ENCODE measurements at places on chromosomes 5 and 9.

DNA sequence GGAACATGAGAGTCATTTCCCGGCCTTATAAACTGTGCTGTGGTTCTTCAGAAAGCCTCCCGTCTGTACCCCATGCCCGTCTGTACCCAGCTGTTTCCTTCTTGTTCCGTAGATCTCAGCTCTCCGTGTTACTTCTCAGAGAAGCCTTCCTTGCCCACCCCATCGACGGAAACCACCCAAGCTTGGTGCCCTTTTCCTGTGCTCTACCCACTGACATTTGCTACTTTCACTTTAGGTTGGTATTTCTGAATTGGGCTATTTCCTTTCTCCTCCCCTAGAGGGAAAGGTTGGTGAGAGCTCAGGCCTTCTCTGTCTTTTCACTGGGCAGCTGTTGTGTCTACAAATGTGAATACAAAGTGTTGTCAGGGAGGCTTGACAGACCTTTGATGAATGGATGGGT lies 764.5 kb upstream of the ADAMTS16 start:
- DNase-seq = no peak

GRCh38 chr9:13557746-13558145 lies 278.3 kb upstream of the MPDZ start:
- no peak for DNase-seq

DNA sequence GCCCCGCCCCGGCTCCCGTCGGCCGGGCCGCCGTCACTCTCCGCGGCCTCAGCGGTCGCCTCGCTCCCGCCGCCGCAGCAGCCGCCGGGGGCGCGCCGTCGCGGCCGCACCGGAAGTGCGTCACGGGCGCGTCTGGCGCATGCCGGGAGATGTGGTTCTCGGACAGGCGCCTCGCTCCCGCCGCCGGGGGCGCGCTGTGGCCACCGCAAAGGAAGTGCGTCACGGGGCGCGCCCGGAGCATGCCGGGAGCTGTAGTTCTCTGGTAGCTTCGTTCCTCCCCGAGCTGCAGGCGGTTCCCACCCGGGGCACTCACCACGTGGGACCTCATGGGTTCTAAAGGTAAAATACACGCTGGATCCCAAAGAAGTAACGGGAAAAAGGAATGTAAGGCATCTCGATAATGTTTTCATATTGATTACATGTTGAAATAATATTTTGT lies at the start of gene UBAC1:
Gene UBAC1, minus strand, starts transcription at position 97 of the 439 bp plus-strand sequence. CDS start 211 bp downstream, outside the sequence.
- peak; percentile 98 for DNase-seq

DNA sequence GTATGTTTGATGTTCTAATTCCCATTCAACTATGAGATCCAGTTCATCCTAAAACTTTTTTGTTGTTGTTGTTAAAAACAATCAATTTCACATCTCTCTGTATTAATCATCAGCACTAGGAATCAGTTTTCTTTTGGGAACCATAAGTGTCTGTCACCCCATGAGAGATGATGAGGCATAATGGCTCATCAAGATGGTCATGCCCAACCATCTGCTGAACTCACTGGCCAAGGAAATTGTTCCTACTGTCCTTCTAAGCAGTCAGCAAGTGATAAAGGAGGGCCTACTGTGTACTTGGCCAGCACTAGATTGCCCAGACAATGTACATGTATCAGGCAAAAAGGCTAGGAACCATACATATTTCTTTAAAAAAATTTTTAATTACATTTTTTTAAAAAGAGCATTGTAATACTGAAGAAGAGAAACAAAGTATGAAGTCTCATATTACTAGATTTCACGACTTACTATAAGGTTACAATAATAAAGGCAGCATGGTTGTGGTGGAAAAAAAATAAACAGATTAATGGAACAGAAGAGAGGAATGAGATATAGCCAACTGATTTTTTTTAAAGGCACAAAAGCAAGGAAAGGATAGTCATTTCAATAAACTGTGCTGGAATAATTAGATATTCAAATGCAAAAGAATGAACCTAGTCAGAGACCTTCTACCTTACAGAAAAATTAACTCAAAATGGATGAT lies 458.3 kb downstream of the SPOCK1 start:
- DNase-seq = no peak

DNA sequence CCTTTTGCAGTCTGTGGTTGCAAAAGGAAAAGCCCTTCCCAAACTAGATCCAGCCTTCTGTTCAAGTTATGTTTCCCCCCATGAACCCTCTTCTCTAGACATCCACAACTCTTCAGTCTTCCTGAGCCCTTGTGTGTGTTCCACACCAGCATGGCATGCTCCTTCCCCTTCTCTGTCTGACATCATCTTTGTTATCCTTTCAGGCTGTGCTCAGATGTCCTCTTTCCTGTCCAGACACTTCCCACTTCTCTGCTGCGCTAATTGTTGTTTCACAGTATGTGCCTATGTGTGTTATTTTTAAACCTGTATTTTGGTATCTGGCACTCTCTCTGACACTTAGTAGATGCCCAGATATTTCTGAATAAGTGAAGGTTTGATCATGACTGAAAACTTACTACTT lies 38.2 kb downstream of the FOCAD start:
- DNase-seq = no peak

- DNase-seq = no peak
Measured at GRCh38 chr5:4205398-4205797, 609.8 kb downstream of the IRX1 start.

DNA sequence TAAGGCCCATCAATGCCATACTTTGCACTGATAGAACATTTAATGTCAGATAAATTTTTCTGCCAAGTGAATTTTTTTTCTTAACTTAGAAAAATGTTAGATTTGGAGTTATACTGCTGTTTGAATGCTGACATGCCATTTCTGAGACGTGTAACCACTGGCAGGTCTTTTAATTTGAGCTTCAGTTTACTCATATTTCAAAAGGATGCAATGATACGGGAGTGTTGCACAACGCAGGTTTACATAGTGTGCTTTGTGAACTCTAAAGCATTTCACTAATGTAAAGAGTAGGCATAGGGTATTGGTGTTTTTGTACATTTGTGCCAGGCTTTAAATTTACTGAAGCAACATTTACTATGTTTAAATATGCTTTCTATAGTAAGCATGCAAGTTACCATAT lies 4.2 kb downstream of the ZBTB43 start:
- no peak for DNase-seq

GRCh38 chr5:103333376-103333775 lies 74.8 kb downstream of the MACIR start:
- no peak for DNase-seq

- DNase-seq = no peak
Measured at GRCh38 chr5:65765582-65765981, 43.6 kb downstream of the NLN start.

GRCh38 chr5:164818445-164818844 lies 1313.0 kb downstream of the MAT2B start:
- no peak for DNase-seq

DNA sequence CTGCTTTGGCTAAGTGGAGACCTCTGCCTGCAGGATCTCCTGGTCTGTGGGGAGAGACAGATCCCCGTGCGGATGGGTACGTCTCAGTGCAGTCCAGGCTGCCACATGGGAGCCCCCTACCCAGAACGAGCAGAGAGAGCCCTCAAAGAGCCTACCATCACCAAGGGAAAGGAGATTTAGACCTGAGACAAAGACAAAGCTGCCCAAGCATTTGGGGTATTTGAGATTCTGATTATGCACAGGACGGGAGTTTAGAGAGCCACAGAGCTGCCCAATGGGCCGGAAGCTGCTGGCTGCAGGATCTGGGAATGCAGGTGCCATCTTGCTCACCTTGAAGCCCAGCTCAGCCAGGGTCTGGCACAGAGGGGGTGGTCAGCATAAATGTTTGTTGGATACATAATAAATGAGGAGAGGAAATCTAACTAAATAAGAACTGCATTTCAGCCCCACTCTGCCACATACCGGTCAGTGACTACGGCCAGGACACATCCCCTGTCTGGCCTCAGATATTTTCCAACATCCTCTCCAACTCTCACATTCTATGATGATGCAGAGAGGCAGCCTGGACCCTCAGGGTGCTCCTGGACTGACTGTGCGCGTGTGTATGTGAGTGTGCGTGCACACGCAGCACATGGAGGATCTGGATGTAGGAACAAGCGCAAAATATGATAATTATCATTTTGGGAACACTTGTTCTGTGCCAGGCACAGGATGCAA lies 157.8 kb downstream of the FGF18 start:
- DNase-seq = no peak

DNA sequence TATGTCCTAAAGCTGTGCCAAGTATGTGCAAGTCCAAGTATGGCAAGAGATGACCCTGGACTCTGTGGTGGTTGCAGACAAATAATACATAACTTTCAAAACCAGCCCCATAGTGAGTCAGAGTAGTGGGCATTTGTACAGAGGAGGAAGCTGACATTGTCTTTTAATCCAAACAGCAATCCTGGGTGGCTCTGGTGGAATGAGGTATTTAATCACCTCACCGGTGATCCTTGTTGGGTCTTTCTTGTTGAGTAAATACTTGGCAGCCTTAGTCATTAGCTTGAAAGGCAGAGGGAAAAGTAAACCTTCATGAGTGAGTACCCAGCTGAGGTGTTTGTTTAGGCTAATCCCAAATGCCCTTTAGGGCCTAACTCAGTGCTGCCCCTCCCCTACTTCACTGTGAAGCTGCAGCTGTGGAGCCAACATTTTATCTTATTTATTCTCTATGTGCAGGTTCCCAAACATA lies 148.7 kb upstream of the SLC12A2 start:
- no peak for DNase-seq

Data from BE2C (cell line).